ENCODE measurements at places on chromosomes 5 and 9.

DNA sequence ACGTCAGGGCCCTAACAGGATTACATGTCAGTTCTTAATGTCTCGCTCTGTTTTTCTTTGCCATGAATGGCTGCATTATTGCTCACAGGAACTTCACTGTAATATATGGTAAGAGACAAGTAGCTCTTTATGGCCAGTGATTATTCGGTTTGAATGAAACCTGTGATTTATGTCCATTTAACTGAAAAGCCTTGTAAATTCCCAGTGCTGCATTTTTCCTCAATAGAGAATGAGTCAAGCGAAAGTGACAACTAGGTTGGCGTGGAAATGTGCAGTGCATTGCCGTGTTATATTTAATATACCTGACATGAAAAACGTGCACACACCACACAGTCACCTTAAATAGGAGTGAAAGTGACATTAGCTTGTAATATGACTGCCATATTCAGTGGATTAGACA, 163.1 kb downstream of the PBX3 start:
- DNase-seq, result no peak

GRCh38 chr5:51517838-51518237, 134.6 kb downstream of the ISL1 start:
- DNase-seq, result no peak

DNA sequence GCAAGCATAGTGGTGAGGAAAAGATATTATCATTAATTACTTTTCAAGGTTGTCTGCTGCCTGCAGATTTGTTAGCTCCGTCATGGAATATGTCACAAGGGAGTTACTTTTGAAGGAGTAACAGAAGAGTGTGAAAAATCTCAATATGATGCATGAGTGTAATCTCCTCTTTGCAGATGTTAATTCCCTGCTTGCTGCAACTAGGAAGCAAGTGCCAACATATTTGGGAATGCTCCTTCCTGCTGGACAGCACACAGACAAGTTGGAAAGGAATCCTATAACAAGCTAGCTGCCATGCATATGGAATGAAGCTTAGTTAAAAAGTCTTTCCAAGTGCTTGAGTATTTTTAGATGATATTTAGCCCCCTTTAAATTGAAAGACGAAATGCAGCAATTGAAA, 2023.6 kb upstream of the CDH6 start:
- no peak for DNase-seq

DNA sequence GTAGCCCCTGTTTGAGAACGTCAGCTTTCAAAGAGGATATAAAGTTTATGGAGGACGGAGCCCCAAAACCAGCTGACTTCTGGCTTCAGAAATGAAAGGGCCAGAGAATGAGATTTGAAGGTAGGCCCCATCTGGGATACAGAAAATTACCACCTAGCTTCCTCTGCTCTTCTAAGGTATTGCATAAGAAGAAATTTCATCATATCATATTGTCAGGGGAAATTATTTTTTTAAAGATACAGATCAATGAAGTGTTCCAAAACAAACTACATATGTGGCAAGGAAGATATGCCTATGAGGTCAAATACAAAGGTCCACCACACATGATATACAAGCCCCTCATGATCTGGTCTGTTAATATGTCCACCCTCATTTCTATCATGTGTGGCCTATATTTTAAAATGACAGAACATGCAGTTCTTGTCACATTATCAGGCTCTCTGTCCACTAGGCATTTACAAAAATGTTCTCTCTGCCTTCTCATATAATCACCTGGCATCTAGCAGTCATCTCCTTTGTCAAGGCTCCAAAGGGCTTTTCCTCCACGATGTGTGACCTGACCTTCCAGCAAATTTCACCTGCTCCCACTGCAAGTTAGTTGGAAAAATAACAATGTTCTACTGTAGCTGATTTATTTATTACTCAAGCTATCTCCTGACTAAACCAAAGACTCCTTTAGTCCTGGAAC, 83.1 kb downstream of the DPYSL3 start:
- no peak for DNase-seq

- no peak for DNase-seq
These were observed 29.5 kb downstream of the CCNH start for GRCh38 chr5:87383216-87383615.

GRCh38 chr5:142701673-142702311, 15.9 kb upstream of the FGF1 start:
- no peak for DNase-seq

GRCh38 chr5:75373862-75374261, 36.8 kb downstream of the HMGCR start:
- DNase-seq, result no peak

GRCh38 chr5:154999865-155000264, 13.7 kb upstream of the KIF4B start:
- DNase-seq, result no peak

- no peak for DNase-seq
These were observed 143.0 kb upstream of the TARS1 start for GRCh38 chr5:33297760-33298216.

DNA sequence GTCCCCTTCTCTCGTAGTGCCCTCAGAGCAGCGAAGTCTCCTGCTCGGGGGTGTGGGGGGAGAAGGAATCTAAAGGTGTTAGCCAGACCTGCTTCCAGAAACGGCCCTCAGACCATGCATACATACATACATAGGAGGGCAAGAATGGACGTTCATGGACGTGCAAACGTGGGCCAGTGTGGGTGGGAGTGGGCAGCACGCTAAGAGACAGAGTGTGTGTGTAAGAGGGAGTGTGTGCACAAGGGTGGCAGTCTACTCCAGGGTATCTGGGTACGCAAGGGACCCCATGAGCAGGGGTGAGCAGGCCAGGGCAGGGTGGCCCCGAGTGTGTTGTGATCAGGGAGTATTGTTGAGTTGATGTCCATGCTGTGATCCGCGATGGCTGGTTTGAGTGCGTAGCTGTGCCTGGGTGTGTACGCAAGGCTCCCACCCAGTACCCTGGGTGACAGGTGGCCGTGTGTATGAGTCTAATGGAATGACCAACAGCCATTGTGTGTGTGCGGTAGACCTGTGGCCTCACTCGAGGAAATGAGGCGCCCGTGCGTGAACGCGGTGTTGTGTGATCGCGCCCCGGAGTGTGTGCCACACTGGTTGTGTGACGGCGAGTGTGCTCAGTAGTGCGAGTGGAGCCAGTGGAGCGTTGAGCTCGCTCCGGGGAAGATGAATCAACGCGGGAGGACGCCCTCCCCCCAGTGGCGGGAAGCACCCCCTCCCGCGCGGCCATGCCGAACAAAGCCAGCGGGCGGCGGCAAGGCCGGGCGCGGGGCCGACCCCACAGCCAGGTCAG, 826 bp downstream of the GPRIN1 start:
- DNase-seq, result no peak

DNA sequence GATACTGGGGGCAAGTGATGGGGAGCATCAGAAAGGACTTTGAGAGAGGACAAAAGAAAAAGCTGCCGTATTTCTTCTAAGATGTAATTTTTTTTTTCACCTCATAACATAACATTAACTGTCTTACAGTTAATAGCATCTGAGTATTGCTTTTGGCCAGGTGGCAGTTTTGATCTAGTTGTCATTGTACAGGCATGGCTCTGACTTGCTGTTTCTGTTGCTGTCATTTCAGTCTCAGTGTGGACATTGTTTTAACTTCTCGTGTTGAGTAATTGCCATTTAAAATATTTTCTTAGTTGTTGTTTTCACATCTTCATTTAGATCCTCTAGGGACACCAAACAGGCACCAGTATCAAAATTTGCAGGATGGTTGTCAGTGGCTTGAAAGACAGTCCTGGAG, 12.4 kb downstream of the SMAD5 start:
- no peak for DNase-seq

DNA sequence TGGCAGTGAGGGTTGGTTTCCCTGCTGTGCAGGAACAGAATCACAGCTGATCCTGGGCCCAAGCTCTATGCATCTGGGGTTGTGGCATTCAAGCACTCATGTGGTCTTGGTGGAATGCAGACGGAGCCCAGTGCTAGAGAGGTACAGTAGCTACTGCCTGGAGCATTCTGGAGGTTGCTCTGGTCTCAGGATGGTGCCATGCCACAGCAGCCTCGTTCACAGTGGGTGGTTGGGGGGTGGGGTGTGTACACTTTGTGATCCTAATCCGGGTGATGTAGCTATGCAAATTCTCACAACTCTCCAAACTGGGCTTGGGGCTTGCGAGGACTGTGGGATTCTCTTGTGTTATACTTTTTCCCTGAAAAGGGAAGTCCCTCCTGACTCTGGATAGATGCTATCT, 45.2 kb downstream of the FGD3 start:
- no peak for DNase-seq

- DNase-seq, result no peak
These were observed 48.8 kb downstream of the RAPGEF1 start for GRCh38 chr9:131690941-131691573.

DNA sequence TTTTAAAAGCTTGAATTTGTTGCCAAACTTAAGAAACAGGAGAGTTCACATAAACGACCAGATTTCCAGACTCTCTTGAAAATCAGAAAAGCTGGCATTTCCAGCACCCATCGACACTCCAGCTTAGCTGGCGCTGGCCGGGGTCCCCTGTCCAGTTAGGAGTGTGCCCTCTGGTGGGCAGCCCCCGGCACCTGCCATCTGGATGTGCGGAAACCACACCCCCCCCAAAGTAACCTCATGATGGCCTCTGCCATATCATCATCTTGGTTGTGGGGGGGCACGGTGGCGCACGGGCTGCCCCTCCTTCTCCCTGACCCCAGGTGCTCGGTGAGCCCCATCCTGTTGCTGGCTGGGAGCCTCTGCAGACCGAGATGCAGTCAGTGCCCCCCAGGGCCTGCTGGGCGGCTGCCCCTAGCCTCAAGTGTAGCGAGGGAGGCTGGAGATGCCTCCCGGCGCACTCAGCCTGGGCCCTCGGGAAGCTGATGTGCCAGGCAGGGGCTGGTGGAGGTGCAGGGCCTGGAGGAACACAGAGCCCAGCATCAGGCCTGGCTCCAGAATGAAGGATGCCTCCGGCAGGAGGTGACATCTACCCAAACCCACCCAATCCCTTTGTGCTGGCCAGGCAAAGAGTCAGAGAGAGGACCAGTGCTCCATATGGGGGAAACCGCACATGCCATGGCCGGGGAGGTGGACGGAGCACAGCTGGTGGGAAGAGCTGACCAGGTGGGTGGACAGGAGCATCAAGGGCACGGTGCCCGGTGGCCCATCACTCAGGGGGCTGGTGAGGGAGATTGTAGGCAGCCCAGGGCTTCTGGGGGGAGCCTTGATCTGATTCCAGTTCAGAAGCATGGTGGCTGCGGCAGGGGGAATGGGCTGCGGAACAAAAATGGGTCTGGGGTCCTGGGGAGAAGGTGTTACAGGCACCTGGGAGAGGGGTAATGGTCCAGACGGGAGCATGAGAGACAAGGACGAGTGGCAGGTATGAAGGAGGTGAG, 70.6 kb downstream of the ADAMTS2 start:
- no peak for DNase-seq

- no peak for DNase-seq
These were observed 23.3 kb upstream of the TGFBI start for GRCh38 chr5:136005476-136005875.

DNA sequence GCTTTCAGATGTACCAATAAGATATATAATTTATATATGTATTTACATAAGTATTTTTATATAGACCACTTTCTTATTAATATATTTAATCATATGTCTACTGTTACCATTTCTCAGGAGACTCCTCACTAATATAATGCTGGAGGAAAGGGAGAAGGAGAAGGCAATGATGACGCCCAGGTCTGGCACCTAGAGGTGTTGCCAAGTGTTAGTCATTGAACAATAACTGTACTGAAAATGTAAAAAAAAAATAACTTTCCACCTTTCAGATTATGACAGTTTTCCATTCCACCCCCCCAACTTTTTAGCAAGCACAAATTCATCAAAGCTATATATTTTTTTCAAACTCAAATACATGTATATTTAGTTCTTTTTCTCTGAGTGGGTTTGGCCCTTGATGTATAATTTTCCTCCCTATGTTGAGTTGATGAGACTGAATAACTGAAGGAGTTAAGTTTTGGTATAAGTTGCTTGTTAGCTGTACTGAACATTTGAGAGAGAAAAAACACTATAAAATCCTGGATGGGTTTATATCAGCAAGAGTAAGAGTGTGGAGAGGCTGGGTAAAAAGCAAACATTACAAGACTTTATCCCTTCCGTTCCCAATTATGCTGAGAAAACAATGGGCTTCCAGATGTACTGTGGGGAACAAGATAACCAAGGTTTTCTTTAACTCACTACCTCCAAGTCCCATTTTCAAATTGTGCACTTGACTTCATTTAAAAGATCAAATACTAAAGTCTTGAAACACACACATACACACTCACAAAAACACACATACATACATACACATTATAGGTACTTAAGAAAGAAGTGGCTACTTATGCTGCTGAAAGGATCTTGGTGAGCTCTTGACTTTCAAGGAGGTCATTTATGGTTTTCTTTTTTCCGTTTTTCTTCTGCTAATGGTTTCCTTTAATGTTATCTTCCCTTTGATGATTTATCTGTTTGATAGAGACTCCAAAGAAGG, 142.8 kb upstream of the IFNE start:
- no peak for DNase-seq

GRCh38 chr9:76699971-76700370, 64.3 kb upstream of the PCA3 start:
- no peak for DNase-seq

GRCh38 chr5:153496835-153497234, 6.4 kb downstream of the GRIA1 start:
- DNase-seq, result no peak

DNA sequence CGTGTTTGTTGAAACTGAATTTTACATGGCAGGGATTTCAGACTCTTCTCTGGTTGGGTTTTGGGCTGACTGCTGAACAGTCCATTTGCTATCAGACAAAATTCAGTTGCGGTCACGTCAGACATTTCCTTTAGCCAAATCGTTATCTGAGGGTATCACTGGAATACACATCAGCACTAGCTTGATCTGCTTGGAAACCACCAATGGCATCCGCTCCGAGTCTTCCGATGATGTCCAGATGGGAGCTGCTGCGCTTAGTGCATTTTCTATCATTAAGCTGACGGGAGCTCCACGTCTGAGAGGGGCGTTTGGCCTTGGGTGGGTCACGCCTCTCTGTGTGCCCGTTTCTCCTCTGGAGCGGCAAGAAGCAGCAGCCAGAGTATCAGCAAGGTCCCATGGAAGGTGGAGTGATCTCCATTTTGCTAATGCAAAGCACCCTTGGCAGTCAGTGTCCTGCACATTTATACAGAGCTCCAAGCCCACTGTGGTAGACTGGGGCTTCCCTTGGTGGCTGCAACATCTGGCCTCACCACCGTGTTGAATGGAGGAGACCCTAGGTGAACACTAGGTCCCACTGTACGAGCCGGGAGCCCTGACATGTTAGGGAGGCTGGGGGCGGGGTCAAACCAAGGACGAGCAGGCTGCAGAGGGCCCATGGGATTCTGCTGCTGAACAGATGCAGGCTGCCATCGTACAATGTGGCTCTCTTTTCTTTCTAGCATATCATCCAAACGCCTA, 134.6 kb upstream of the PHYKPL start:
- DNase-seq, result no peak

DNA sequence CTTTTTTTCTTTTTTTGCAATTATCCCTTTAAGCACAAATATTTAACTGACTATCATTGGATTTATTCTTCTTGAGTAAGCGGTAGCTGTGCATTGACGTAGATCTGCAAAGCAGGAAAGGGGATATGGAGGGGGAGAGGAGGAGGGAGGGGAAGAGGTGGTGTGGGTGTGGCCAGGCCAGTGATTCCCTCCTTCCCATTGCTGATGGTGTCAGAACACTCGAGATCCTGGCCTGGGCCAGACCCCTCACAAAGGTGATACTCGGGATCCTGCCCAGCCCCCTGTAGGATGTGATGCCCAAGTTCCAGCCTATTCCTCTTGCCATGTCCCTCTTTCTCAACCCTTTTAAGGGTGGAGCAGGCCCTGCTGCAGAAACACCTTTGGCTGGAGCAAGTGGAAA, 9.9 kb downstream of the SLC36A3 start:
- no peak for DNase-seq
